Stimulated activated CD8-positive, alpha-beta memory T cell treated with anti-CD3 and anti-CD28 coated beads, Interleukin-15, amount 100 ng/mL, for 1 hour (primary cell): ENCODE measurements at places on chromosomes 11 and 22.
A peak's percentile ranks its signal among the peaks of the same experiment; 100 is the strongest.

DNA sequence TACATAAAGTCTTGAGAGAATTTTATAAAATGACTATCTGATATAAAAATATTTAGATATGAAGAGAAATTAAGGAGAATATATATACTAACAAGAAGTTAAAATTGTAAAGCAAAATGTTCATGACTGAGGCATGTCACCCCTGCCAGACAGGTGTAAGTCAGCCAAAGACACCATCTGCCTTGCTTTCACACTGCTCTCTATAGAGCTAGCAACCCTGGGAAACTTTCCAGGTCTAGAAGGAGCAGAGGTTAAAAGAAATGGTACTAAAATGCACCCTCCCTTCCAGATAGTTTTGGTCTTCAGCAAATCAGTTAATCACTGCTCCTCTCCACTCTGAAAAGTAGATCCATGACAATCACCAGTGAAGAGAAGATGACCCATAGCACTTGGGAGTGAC, 16.5 kb downstream of the PPP2R1B start:
- DNase-seq: no peak

GRCh38 chr22:23833911-23834317, 4.9 kb downstream of the DERL3 start:
- DNase-seq: no peak

GRCh38 chr11:122004446-122004845, 111.6 kb downstream of the BLID start:
- DNase-seq: no peak

DNA sequence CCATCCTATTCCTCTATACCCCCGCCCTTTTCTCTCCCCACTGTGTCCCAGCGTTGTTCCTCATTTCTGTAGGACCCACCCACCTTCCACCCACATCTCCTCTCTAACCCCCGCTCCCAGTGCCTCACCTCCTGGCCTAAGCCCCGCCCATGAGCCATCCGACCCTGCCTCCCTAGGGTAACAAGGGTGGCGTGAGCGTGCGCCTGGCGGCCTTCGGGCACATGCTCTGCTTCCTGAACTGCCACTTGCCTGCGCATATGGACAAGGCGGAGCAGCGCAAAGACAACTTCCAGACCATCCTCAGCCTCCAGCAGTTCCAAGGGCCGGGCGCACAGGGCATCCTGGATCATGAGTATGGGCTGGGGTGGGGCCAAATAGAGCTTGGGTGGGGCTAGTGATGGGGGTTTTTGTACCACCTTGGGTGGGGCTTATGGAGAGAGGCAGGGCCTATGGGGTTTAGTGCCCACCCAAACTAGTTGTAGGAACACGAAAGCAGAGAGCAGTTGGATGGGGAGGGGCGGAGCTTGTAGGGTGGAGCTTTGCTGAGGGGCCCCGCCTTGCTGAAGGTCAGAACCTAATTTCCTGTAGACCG, 4.5 kb downstream of the INPP5J start:
- DNase-seq: no peak

DNA sequence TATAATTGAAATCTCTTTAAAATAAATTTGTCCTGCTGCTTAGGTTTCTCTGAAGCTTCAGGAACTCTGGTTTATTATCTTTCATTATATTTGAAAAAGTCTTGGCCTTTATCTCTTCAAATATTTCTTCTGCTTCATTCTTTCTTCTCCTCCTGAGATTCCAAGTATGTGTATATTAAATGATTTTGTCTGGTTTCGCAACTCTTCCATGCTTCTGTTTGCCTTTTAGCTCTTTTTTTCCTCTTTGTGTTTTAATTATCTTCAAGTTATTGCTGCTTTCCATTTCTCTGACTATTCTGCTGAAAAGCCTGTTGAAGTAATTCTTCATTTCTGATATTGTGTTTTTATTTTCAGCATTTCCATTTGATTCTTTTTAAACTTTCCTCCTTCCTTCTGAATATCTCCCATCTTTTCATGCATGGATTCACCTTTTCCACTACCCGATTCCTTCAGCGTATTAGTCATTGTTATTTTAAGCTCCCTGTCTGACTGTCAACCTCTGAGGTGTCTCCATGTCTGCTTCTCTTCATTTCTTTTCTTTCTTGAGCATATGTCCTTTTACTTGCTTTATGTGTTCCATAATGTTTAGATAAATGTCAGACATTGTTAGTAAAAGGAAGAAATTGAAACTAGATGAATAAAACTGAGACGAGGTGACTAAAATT, 46.6 kb upstream of the CTSC start:
- no peak for DNase-seq

- DNase-seq: no peak
These were observed 94.8 kb upstream of the SESN3 start for GRCh38 chr11:95325777-95326258.

DNA sequence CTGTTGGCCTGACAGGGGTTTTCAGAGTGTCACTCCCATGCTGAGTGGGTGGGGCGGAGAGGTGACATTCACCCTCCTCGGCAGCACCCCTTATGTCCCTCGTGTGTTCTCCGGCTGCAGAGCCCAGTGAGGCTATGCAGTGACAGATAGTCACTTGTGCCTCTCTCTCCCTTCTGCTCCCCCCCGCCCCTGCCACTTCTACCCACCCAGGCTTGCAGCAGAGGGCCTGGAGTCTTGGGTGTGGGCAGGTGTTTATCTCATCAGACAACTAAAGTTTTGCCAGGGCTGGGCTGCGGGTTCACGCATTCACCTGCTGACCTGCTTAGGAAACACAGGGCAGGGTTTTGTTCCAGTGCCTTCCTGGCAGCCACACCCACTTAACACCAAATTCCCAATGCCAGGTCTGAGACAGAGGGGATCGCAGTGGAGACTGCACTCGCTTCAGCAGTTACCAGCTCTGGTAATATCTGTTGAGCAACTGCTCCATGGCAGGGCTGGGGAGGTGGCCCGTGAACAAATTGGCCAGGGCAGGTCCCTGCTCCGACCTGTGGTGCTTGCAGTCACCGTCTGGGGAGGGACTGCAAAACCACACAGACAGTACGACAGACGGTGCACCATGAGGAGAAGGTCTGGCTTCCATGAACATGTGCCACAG, 50.5 kb upstream of the ADA2 start:
- no peak for DNase-seq

GRCh38 chr22:44408829-44409192, 89.2 kb downstream of the RTL6 start:
- DNase-seq: no peak

GRCh38 chr22:26555478-26555877, 34.5 kb downstream of the TPST2 start:
- no peak for DNase-seq

DNA sequence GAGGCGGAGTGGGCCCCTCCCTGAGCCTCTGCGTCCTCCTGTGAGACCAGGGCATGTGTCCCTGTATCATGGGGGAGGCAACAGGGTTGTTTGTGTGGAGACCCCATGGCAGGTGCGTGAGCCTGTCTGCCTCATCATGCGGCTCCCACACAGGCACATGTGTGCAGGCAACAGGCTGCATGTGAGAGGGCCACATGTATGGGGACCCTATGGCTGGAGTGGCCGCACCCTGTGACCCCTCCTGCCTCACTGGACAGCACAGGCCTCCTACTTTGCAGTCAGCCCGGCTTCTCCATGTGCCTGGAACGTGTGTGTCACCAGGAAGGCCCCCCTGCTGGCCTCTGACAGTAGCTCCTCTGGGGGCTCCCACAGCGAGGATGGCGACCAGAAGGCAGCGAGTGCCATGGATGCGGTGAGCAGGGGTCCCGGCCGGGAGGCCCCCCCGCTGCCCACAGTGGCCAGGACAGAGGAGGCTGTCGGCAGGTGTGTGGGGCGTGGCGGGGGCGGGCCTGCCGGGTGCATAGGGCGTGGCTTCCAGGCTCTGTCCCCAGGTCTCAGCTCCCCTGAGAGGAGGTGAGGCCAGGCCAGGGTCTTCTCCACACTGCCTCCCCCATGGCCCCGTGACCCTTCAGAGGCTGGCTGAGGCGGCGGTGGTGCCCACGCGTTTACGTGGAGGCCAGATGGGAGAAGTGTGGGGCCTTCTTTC, 34.1 kb downstream of the SBF1 start:
- no peak for DNase-seq

GRCh38 chr11:8908099-8908498, 2.9 kb upstream of the AKIP1 start:
- no peak for DNase-seq

DNA sequence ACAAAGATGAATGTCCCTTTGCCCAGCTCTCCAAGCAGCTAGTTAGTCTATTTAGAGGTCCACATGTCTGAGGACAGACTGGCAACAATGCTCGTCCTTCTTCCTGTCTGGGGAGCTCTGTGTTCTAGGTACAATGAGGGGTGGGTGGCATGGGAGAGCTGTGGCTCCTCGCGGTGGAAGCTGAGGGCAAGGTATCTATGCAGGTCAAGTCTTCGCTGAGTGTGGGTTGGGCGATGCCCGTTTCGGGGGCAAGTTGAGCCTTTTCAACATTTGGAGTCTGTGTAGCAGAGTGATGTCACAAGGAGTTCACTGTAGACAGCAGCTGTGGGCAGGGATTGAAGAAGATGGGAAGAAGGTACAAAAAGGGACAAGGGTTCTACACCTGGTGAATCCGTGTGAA, 163.2 kb downstream of the FEZ1 start:
- DNase-seq: no peak

DNA sequence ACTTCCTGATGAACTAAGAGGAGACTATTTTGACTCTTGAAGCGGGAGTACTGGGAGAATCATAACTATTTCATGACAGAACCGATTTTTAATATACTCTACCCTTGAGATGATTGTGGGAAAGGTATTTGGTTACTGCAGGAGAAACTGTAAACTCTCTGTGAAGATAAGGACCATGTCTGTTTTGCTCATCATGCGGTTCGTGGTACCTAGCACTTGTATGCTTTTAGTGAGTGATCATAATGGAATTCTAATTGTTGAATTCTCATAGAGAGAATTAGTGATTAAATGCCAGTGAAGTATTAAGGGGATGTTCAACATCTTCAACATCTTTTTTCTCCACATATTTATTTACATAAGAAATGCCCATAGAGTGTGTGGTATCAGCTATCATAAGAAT, 11.4 kb downstream of the AASDHPPT start:
- DNase-seq: no peak

DNA sequence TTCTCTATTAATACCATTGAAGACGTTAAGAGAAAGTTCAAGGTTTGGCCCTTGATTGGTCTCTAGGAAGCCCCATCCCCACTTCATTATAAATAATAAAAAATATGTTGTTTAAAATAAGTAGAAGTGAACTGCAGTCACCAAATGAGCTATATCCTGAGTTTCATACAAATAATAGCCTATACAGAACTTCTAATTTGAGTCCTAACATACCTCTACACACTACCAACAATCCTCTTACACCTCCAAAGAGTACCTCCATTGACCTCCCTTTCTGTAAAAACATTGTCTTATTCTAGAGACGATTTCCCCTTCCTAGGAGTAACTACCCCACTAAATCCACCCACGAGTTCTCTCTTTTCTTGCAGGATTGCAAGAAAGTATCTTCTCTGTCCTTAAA, 7.2 kb upstream of the HBD start:
- DNase-seq: no peak

DNA sequence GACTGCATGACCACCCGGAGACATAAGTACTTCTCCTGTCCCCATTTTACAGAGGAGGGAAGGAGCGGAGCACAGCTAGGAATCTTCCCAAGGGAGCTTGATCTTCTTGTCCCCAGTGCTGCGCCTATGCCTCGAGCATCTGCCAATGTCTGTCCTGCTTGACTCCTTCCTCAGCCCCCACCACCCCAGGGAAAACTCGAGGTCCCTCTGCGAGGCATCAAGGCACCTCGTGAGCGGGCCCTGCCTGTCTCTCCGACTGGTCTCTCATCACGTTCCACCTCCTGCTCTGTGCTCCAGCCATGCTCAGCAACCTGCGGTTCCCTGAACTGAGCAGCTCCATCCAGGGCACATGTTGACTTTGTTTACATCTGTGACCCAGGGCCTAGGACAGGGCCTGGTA, 2.5 kb downstream of the NCF4 start:
- no peak for DNase-seq

DNA sequence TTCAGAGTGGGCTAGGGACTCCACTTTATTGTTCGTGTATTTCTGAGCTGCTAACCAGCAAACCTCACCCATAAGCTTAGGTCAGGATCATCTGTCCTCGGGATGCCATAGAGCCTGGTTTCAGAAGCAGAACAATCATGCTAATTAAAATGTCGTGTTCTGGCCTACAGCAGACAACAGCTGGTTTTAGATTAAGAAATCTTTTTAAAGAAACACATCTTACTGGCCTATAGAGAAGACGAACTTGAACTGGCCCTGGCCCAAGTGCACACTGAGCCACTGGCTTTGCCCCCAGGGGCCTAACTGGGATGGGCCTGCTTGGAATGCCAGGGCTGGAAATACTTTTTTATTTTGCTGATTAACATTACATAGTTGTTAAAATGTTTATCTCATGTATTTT, 63.2 kb downstream of the ALX4 start:
- DNase-seq: no peak

- no peak for DNase-seq
These were observed at the start of gene PLEKHA7 for GRCh38 chr11:17014321-17014832. Gene PLEKHA7, minus strand, starts transcription at chr11:17014414. Its CDS starts 13 bp downstream, at chr11:17014401.

DNA sequence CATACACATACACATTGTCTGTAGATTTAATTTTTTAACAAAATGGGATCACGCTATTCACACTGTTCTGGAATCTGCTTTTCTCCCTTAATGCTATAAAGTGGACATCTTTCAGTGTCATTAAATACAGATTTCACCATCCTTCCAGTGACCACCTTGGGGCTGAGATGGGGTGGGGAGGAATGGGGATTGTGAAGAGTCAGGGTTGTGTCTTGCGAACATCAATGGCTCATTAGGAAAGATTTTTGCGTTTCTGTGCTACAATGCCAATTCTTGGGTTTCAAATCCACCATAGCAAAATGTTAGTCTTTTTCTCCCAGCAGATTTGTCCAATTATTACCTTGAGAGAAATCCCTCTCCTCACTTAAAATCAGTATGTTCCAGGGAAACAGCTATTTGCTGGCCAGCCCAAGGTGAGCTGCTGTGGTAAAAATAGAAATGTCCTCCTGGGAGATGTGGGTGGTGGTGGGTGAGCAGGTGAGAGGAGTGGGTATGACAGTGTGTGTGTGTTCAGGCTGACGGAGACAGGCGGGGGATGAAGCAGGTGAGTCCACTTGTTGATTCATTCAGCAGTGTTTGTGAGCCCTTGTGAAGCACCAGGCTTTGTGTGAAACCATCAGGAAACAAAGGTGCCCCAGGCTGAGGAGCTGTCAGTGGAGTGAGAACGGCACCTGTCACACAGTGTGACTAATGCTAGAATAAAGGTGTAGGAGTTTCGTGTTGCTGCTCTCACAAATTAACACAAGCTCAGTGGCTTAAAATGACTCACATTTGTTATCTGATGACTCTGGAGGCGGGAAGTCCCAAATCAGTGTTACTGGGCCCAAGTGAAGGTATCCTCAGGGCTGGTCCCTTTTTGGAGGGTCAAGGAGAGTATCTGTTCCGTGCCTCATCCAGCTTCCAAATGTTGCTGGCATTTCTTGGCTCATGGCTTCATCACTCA, 1.7 kb upstream of the CBX6 start:
- peak; percentile 22 for DNase-seq

DNA sequence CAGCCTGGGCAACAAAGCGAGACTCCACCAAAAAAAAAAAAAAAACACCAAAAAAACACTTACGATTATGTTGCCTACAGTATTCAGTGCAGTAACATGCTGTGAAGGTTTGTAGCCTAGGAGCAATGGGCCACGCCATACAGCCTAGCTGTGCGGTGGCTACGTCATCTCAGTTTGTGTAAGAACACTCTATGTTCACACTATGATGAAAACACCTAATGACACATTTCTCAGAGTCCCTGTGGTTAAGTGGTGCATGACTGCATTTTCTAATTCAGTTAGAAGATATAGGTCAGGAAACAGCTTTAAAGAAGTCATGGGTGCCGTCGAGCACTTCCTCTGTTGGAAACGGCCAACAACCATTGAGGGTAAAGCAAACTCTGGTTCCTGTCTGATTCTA, 75.7 kb upstream of the ANO1 start:
- DNase-seq: no peak

GRCh38 chr11:128716661-128717210, 22.9 kb downstream of the FLI1 start:
- no peak for DNase-seq
